Urothelium cell line (cell line): ENCODE measurements at places on chromosomes 1 and 21.

DNA sequence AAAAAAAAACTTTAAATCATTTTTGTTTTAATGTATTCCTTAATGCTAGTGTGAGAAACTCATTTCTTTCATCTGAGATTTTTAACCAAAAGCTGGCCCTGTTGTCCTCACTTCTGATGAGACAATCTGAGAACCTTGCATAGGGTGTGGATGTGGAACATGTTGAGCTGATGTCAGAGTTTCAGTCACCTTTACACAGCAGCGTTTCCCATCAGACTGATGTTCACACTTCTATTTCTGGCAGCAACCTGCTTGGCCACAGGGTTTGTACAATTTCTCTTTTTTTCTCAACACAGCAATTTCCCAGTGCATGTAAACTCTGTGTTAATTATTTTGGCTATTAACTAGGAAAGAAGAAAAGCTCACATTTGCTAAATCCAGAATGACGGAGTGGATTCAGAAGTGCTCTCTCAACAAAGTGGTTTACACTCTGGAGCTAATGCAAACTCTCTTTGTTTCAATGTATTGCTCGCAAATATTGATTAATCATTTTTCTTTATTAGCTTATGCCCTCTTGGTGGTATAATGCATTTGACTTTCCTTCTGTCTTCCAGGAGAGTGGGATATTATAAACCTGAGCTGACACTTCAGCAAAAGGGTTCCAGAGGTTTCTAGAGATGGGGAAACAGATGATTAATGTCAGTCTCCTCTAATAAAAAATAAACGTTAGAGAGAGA lies 70.5 kb upstream of the HSPA13 start:
- DNase-seq: no peak

DNA sequence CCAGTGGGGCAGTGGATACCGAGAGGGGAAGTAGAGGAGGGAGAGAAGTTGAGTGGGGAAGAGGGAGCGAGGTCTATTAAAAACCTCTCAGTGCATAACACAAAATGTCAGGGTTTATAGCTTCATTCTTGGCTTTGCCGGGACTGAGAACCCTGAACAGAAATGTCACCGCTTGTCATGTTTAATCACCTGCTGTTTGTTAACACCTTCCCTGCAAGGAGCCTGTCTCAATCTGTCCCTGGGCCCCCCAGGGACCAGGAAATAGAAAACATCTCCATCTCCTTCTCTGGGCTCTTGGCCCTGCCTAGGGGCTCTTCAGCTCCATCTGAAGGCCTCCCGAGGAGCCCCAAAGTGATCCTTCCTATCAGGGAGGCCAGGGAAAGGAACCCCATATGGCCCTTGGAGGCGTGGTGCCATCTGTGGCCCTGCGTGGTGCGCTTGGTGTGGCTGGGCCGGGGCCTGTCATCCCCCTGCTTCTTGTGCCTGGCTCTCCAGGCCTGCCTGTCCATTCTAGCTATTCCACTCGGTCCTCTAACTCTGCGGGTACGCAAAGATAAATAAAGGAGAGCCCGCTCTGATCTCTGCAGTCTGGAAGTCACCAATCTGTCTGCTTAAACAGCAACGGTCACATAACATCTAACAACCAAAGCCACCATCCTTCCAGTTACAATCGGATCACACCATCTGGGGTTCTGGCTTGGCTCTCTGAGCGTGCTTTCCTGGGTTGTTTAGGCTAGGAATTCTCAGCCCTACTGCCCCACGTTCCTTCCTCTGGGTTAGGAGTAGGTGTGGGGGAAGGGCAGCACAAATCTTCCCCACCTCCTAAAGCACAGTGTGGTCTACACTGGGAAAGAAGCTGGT lies 113.8 kb downstream of the CASZ1 start:
- no peak for DNase-seq

DNA sequence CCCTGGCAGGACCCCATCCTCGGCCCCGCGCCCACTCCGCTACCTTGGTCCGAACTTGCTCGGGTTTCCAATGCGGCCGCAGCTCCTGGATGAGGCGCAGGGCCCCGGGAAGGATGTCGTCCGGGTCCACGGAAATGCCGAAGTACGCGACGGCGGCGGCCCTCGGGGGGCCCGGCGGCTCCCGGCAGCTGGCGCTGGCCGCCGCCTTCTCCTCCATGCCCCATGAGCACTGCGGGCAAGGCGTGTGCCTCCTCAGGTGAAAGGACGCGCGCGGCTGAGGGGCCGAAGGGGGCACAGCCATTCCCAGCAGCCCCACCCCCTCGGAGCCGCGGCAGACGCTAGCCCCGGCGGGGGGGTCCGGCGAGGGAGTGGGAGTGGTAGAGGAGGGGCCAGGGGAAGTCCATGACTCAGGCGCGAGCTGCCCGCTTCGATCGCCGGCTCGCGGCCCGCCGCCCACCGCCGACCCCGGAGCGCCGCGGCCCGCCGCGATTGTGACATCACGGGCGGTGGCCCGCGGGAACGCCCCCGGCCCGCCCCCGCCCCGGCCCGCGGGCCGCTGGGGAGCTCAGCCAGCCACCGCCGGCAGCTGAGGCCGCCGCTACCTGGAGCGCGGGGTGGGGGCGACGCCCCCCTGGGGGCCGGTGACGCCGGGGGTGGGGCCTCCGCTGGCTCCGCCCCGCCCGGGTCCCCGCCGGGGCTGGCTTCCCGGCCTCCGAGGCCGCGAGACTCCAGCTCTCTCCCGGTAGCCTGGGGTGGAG lies at the start of gene ETNK2:
Gene ETNK2, minus strand, starts transcription at position 493 of the 758 bp plus-strand sequence. Its CDS starts 192 bp downstream, at position 301.
- peak; percentile 94 for DNase-seq

GRCh38 chr1:160096274-160097116 lies 1.9 kb downstream of the IGSF8 start:
- DNase-seq: no peak

GRCh38 chr1:215260711-215261110 lies 178.2 kb downstream of the KCNK2 start:
- DNase-seq: no peak

DNA sequence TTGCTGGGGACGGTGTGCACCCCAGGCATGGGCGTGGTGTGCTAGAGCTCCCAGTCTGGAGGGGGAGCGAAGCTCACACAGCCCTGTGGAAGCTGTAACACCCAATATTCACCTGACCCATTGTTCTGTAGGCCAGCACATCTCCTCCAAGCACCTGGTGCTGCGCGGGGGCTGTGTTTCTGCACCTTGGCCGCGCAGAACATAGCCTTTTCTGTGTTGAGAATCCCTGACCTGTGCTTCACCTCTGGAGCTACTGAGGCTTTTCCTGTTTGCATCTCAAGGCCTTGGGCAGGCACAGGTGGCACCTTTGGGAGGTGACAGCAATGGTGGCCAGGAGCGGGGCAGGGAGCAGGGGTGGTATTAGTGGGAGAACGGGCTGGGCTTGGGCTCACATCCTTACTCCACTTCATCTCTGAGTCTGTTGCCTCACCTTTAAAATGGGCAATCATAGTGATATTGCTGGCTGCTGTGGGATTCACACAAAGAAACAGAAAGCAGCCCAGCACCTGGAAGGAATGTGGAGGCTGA lies 343.9 kb upstream of the AJAP1 start:
- DNase-seq: no peak

DNA sequence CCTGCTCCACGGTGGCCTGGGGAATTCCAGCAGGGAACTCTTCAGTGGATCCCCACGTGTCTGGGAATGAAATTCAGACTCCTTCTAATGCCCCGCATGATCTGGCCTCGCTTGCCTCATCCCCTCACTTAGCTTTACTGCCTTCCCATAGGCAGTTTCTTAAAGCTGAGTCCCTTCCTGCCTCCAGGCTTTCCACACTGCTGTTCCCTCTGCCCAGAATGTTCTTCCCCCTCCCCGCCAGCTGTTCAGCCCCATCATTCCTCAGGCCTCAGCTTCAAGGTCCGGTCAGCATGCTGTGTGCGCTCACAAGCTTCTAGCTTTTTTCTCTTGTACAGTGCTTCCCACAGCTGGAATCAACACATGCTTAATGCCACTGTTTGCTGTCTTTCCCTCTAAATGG lies 54.9 kb upstream of the WASF2 start:
- DNase-seq: no peak

DNA sequence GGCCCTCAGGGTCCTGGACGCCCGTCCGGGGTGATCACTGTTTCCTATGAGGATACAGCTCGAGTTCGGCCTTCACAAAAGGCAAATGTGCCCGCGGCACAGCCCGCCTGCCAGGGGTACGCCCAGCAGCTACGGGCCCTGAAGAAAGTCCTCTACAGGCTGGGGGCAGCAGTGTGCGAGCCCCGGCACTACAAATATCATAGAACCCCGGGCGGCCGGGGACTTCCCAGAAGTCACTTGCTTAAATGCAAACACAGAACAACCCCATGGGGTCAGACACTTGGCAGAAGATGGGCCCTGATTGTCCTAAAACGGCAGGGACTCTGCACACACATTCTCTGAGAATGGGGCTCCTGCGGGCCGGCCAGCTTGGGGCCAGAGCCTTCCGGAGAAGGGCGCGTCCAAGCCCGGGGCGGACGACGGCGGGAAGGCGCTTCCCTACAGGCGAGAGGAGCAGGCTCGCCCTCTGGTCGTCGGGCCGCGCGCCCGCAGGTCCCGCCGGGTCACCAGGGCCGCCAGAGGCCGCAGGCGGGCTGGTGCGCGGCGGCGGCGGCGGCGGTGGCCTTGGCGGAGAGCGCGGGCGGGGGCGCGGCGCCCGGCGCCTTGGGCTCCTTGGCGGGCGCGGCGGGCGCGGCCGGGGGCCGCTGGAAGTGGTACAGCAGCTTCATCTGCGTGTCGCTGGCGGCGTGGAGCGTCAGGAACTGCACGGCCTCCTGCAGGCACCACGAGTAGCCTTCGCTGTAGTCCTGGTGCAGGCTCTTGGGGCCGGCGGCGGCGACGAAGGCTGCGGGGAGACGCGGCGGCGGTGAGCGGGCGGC lies 888 bp downstream of the HES5 start:
- no peak for DNase-seq

GRCh38 chr21:17725339-17725738 lies 93.8 kb downstream of the C21orf91 start:
- no peak for DNase-seq

DNA sequence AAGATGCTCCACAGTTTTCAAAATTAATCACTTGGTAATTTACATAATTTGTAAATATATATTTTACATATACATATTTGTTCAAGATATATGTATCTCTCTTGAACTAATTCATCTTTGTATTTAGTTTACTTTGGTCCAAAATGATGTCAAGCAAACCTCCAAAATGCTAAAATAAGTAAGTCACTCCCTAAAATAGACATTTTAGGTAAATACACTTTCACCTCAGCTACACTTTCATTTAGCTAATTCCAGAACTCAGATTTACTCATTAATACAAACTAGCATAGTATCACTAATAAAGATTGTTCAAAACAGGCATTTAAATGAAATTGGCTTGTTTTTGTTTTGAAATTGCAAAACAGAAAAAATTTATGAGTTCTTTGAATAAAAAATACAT lies 40.6 kb downstream of the AHCTF1 start:
- no peak for DNase-seq
